ENCODE measurements at places on chromosomes 3 and 15.

GRCh38 chr3:66377800-66378199, 123.0 kb downstream of the LRIG1 start:
- no peak for DNase-seq

- no peak for DNase-seq
Measured at GRCh38 chr15:95485367-95485766, 845.1 kb upstream of the NR2F2 start.

DNA sequence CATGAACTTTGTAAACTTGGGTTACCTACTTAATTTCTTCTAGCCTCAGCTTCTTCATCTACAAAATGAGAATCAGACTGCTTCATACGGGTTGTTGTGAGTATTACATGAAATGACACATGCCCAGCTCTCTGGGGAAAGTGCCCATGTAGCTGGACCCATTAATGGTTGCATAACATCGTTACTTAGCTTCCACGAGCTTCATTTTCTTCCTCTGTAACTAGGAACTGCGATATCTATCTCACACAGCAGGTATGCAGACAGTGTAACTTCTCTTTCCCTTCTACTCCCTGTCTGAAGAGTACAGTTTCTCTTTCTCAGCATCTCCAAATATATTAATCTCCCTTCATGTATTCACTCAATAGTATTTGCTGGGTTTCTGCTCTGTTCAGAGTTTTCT, 37.9 kb upstream of the DLG1 start:
- DNase-seq: no peak

GRCh38 chr3:59069838-59070237, 20.0 kb upstream of the CFAP20DC start:
- no peak for DNase-seq

GRCh38 chr3:84772841-84773240, 185.9 kb upstream of the CADM2 start:
- no peak for DNase-seq

- DNase-seq: no peak
Measured at GRCh38 chr3:20462226-20462625, 276.2 kb upstream of the SGO1 start.

GRCh38 chr3:107938143-107938542, 152.7 kb downstream of the CD47 start:
- no peak for DNase-seq

GRCh38 chr3:71408903-71409302, 174.6 kb downstream of the FOXP1 start:
- DNase-seq: no peak

DNA sequence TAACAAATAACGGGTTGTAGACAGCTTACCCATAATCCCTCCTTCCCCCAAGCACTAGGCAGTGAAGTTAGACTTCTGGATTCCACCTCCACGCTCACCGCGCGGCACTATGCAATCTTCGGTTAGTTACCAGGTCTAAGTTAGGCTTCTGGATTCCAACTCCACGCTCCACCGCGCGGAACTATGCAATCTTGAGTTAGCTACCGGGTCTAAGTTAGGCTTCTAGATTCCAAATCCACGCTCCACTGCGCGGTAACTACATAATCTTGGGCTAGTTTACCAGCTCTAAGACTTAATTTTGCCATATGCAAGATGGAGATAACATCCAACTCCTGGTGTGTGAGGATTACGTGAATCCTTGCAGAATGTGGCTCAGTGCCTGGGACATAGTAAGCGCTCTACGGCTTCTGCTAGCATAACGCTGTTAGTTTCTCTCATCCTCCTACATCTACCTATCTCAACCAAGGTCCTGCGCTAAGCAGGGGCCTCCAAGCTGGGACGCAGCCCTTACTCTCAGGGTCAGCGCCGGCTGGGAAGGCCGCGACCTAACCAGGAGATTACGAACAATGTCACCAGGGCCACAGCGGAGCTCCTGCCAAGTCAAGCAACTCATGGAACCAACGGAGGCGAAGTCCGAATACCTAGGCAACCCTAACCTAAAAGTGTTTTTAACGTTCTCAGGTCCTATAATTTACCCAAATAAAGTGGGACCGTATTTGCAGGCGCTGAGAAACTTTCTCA, 497 bp upstream of the RPLP1 start:
- no peak for DNase-seq

DNA sequence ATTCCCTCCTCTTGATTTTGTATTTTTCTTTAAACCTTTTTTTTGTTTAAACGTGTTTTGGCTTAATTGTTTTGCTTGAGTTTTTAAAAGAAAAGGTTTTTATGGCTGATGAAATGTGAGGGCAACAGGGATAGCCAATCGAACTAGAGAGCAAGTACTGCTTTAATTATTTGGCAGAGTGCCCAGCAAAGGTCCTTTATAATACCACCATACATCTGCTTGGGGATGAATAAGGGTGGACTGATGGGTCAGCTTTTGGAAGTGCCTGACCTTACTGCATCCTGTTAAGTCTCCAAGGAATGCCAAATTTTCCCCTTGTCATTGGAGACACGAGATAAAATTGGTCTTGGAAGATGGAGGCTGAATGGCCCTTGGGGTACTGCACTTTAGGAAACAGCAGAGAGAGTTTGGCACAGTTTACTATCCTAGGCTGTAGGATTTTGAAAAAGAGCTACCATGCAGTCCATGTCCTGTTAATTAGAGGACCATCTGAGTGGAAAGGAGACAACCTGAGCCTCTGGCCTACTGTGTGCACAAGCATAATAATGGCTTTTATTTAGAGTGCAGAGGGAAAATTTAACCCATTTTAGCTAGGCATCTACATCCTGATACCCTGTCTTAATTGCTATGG, 19.8 kb upstream of the MTHFS start:
- no peak for DNase-seq

DNA sequence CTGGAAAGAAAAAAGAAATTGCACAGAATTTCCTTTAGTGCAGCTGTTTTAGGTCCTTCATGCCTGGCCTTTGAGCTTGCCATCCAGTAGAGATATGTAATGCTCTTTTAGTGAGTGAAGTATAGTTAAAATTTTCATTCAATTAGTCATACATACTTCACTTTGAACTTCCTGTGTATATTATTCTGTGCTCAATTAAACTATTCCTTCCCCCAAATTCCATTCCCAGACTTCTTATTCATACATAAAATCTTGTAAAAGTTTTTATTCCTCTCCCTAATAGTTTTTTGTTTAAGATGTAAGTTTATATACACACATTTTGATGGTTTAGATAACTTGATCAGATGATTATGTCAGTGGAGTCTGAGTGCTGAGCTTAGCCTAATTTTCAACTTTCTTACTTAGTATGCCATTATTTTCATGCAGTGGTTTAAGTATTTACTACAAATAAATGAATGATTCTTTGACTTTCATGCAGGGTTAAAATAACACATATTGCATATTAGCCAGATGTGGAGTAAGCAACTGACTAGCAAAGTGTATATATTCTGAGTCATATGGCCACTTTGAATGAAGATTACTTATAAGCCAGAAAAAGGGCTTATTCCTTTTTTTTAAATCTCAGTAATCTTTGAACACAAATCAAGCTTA, 42.5 kb upstream of the ABHD10 start:
- no peak for DNase-seq

DNA sequence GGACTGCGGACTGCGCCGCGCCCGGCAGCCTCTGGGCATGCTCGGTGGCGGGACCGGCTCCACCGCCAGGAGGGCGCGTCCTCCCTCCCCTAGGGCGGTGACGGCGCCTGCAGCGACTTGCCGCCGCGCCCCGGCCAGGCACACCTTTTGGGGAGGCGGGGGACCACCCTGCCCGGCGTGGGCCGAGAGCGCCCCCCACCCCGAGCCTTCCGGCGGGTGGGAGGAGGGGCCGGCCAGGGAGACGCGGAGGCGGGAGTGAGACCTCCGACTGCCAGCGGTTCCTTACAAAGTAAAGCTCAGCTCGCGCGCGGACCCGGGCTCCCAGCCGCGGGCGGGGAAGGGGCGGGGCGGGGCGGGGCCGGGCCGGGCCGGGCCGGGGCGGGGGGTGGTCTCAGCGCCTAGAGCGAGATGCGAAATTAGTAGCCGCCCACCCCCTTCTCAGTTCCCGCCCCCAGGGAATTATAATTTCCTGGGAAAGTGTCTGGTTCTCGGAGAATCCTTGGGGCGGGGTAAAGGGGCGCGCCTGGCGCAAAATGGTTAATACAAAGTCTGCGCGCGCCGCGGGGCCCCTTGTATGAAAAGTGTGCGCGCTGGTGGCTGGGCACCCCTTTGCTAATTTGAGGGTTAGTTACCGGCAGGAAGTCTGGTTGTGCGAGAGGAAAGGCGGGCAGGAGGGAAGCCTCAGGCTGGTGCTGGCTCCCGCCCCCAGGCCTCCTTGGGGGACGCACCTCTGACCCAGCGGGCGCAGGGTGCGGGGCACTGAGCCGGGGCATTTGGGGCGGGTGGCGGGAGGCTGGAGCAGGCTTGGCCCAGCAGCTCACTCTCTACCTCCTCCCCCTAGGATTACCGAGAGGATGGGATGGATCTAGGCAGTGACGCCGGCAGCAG, 224.8 kb upstream of the IL12A start:
- peak; percentile 61 for DNase-seq

Data from D721Med (cell line).